Immature natural killer cell (primary cell): ENCODE measurements at places on chromosomes 7 and 10. TPM values are rescaled to one million over a fixed set of nuclear protein-coding genes. Genes with fewer than 3 reads are reported as not detected.
A peak's percentile ranks its signal among the peaks of the same experiment; 100 is the strongest.

- H3K36me3 ChIP-seq, result no peaks in the 10 kb centered on the region
- H3K4me1 ChIP-seq, result peaks cover 79% of the 10 kb centered on the region
- H3K27me3 ChIP-seq, result peaks cover 15% of the 10 kb centered on the region
- H3K4me3 ChIP-seq, result peak overlapping the region; percentile 74
These were observed 25.3 kb upstream of the PPIF start for GRCh38 chr10:79321951-79322350.

DNA sequence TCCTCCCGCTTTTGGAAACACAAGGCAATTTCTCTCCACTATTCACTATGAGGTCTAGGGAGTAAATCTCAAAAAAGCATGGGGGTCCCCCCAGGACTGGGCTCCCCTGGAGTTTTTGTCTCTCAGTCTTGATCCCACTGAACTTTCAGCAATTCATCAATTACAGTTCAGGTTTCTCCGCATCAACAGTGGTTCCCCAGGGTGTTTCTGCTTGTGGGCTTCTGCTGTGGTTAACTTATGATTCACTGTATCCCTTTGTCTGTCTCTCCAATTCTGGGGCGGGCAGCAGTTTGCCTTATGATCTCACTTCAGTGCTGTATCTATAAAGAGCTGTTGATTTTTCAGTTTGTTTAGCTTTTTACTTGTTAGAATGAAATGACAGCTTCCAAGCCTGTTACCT lies 142.6 kb upstream of the CDC14C start:
- peaks cover 3% of the 10 kb centered on the region for H3K36me3 ChIP-seq
- DNase-seq, result no peak
- H3K4me1 ChIP-seq, result no peaks in the 10 kb centered on the region
- no peak overlapping the region for H3K27ac ChIP-seq
- peaks cover 1% of the 10 kb centered on the region for H3K27me3 ChIP-seq

DNA sequence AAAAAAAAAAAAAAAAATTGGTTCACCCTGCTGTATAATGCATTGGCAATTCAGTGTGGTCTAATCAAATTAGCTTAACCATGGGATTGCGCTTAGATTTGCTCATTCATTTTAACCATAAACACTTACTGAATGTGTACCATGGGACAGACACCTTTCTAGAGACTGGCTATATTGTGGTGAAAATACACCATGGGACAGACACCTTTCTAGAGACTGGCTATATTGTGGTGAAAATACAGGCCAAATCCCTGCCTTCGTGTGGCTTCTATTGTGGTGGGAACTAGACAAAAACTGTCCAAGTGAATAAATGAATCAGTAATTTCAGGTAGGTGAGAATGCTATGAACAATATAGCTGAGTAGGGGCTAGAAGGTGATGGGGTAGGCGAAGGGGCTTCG lies 10.2 kb upstream of the REPIN1 start:
- no peaks in the 10 kb centered on the region for H3K36me3 ChIP-seq
- peak overlapping the region; percentile 46 for H3K27ac ChIP-seq
- no peak overlapping the region for H3K4me3 ChIP-seq
- H3K4me1 ChIP-seq, result peaks cover 38% of the 10 kb centered on the region
- no peaks in the 10 kb centered on the region for H3K27me3 ChIP-seq
- DNase-seq, result peak; percentile 36

DNA sequence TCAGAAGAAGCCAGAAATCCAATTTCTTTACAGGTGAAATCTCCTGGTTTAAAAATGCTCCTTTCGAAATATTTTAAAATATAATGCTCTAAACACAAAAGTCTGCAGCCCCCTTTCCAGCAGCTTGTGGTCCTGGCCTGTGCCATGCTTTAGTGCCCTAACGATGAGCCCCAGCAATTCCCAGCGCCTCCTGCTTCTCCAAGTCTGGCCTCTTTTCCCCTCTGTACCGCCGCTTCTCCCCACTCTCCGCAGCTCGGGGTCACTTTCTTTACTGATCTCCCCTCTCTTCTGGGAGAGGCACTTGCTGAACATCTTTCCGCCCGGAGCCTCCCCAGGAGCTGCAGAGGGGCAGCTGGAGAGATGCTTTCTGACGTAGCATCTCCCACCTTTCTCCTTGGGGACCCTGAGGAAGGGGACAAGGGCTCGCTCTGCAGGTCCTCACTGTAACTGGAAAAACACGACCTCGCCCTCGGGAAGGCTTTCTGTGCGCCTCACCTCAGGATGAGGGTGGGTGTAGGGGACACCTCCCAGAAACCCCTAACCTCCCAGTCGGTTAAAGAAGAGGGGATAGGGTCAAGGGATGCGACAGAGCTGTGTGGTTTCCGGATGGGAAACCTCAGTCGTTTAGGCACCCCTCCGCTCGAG lies 565 bp upstream of the INA start:
- no peak for DNase-seq
- peaks cover 3% of the 10 kb centered on the region for H3K4me1 ChIP-seq
- H3K36me3 ChIP-seq, result no peaks in the 10 kb centered on the region
- peaks cover 21% of the 10 kb centered on the region for H3K27me3 ChIP-seq
- H3K27ac ChIP-seq, result no peak overlapping the region

GRCh38 chr10:75771606-75772005 lies 340.2 kb downstream of the LRMDA start:
- H3K4me1 ChIP-seq, result peaks cover 25% of the 10 kb centered on the region
- H3K4me3 ChIP-seq, result peak overlapping the region; percentile 88
- peaks cover 7% of the 10 kb centered on the region for H3K27me3 ChIP-seq
- H3K36me3 ChIP-seq, result no peaks in the 10 kb centered on the region
- DNase-seq, result no peak

- no peak overlapping the region for H3K27ac ChIP-seq
- H3K36me3 ChIP-seq, result no peaks in the 10 kb centered on the region
- no peak for DNase-seq
These were observed 257.8 kb upstream of the DKK1 start for GRCh38 chr10:52056291-52056690.

The BRI3 gene
- 15.8 TPM for polyA plus RNA-seq

DNA sequence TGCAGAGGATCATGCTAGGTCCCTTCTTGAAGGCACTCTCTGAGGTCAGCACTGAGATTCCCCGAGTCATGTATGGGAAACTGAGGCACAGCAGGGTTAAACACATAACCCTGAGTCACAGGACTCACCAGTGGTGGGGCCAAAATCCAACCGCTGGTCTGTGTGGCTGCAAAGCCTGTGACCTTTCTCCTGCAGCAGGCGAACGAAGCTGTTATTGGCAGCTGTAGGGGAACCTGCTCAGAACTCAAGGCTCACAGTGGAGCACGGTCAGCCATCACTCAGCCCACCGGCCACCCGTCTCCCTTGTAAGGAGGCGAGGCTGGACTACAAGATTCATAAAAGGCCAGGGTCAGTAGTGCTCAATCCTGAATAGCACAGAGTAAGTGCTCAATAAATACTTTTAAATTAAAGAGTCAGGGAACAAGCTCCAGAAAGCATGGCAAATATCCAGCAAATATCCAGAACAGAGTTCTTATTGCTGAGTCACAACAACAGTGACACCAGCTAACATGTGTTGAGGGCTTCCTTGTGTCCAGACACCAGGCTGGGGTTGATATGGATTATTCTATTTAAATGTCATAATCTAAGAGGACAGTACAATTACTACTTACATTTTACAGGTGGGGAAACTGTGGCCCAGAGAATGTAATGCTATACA lies 34.9 kb downstream of the CHST15 start:
- H3K27ac ChIP-seq, result no peak overlapping the region
- DNase-seq, result no peak
- no peaks in the 10 kb centered on the region for H3K4me1 ChIP-seq
- H3K4me3 ChIP-seq, result no peak overlapping the region

DNA sequence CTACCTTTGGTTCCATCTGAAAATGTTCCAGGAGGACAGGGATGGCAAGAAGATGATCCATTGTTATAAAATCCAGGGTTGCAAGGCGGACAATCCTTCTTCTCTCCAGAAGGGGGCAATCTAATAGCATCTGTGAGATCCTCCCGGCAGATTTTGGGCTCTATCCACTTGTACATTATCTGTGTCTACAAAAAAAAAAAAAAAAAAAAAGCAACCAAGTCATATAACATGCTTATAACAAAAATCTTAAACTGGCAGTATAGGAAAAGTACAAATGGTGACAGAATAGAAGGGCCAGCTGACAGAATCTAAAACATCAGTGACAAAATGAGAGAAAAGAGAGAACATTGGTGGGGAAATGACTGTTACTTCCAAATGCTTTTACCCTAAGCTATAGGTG lies 132.7 kb downstream of the ELAPOR2 start:
- no peaks in the 10 kb centered on the region for H3K4me1 ChIP-seq
- no peak overlapping the region for H3K27ac ChIP-seq
- H3K36me3 ChIP-seq, result no peaks in the 10 kb centered on the region
- peaks cover 8% of the 10 kb centered on the region for H3K27me3 ChIP-seq
- DNase-seq, result peak; percentile 17

GRCh38 chr7:8278183-8278582 lies 16.2 kb upstream of the ICA1 start:
- no peak for DNase-seq
- no peaks in the 10 kb centered on the region for H3K4me1 ChIP-seq

DNA sequence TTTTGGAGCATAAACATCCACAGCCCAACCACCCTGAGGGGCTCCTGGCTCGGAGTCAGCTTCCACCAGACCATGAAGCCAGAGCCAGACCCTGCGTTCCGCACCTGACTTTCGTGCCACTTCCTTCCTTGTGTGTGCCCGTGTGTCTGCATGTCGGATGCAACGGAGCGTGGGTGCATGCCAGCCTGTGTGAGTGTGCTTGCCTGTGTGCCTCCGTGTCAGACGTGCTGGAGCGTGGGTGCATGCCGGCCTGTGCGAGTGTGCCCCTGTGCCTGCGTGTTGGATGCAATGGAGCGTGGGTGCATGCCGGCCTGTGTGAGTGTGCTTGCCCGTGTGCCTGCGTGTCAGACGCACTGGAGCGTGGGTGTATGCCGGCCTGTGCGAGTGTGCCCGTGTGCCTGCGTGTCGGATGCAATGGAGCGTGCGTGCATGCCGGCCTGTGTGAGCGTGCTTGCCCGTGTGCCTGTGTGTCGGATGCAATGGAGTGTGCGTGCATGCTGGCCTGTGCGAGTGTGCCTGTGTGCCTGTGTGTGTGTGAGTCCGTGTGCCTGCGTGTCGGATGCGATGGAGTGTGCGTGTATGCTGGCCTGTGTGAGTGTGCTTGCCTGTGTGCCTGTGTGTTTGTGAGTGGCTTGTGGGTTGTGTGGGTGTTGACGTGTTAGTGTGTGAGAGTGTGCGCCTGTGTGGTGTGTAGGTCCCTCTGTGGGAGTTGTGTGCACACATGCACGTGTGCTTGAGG lies 28.1 kb upstream of the KNDC1 start:
- no peaks in the 10 kb centered on the region for H3K27me3 ChIP-seq
- no peak overlapping the region for H3K27ac ChIP-seq
- no peak for DNase-seq
- H3K36me3 ChIP-seq, result no peaks in the 10 kb centered on the region
- no peaks in the 10 kb centered on the region for H3K4me1 ChIP-seq
